ENCODE measurements at places on chromosomes 2 and 18. TPM values are rescaled to one million over a fixed set of nuclear protein-coding genes. Genes with fewer than 3 reads are reported as not detected.

MAPRE3 gene
- total RNA-seq = 7.8 TPM

NGEF gene
- total RNA-seq = 1.5 TPM

COLEC11 gene
- total RNA-seq = 0.18 TPM

CTAGE1 gene
- not detected for total RNA-seq

RAB1A gene
- 75.6 TPM for total RNA-seq

GALNT3 gene
- 0.49 TPM for total RNA-seq

MFSD2B gene
- total RNA-seq = 0.18 TPM

CACNB4 gene
- total RNA-seq = 7.2 TPM

HEATR5B gene
- total RNA-seq = 14.7 TPM

PJVK gene
- total RNA-seq = 3.8 TPM

FECH gene
- total RNA-seq = 23.0 TPM

CRACDL gene
- 1.6 TPM for total RNA-seq

ACADL gene
- total RNA-seq = 5.2 TPM

ITGB6 gene
- 37.7 TPM for total RNA-seq

EPG5 gene
- total RNA-seq = 14.9 TPM

Measured in muscle of leg (tissue), 16 donors.